ENCODE measurements at places on chromosomes 2 and 18.

- DNase-seq = no peak
Observed at GRCh38 chr2:54574107-54574859, 118.2 kb downstream of the SPTBN1 start.

DNA sequence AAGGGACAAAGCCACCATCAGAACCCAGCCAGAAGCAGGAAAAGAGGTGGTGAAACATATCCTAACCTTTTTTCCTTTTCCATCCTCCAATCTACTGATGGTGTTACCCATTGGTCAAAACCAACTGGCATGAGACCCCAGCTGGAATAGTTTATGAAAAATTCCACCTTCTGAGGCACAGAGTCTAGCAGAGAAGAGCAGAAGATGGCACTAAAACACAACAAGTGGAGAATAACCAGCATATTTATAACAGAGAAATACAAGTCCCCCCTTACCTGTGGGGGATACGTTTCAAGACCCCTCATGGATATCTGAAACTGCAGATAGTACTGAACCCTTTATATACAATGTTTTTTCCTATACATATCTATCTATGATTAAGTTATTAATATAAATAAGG is 4.9 kb upstream of the INPP1 start:
- no peak for DNase-seq

DNA sequence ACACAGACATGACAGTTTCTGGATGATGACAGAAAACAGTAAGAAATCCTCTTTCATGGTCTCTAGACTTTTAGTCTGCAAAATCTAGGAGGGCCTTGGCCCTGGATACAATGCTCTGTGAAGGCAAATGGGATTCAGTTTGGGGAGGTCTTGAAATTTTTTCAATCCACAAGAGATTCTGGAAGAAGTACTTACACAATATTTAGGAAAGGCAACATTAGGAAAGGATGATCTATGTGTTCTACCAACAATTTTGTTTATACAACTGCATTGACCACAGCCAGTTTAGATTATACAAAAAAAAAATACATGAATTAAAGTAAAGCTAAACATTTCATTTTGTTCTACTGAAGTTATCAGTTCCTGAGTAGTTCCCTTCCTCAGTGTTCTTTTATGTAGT is 208.0 kb downstream of the SRBD1 start:
- no peak for DNase-seq

- DNase-seq = no peak
Observed at GRCh38 chr2:69032336-69032735, 19.4 kb downstream of the ANTXR1 start.

DNA sequence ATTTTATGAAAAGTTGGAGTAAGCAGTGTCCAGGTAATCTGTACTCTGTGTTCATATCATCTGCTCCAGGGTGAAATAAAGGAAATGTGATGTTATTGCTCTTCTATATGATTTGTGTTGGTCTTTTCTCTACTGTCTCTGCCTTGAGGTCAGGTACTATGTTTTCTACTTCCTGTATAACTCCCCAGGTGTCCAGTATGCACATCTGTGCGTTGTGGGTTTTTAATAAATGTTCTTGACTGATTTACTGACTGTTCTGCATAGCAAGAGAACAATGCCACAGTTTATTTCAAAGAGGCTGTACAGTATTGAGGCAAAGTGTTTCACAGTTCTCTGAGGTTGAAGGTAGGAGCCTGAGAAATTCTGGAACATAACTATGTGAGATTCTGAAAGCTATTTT is 89.7 kb downstream of the BABAM2 start:
- no peak for DNase-seq

DNA sequence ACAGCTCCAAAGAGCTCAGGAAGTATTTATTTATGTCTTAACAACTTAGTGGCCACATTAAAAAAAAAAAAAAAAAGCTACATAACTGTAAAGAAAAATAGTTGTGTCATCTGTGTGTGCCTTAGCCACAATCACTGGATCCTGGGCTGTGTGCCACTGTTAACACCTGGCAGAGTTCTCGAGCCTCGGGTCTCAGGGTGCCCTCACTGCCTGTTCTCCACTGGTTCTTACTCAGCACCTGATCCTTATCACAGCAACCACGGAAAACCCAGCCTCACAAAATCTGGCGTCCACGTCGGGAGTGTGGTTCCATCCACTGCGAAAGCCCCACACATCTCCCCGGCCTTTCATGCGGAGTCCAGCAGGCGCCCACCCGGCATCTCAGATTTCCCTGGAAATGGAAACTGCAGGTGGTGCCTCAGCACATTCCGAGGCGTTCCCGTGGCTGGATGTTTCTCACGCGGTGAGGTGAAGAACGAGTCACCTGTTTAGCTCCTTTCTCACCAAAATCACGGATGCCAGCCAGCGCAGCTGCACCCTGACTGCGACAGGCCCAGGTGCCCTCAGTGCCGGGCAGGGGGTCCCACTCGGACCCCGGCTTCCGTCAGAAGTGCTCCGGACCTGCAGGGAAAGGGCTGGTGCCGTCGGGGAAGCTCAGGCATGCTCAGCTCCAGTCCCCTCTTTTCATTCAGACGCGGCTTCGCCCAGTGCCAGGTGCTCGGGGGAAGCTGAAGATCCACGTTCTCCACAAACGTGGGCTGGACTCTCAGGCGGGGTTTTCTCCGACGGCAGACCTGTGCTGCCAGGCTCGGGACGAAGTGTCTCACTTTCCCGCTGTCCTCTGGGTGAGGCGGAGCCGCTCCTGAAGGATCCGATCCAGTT is 198.7 kb upstream of the SALL3 start:
- DNase-seq = no peak

DNA sequence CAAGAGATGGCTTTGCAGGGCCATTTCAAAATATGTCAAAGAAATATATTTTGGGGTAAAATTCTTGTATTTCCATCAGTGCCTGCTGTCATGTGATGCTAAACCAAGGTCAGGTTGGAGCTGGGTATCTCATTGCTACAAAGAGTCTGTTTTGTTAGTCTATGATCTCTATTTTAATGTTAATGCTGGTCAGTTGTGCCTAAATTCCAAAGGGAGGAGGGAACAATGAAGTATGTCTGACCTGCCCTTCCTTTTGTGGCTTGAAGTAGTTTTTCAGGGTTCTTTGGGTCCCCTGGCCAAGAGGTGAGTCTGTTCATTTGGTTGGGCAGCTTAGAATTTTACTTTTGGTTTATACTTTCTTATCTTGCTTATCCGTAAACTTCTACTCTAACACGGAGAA is 61.6 kb upstream of the DYNAP start:
- no peak for DNase-seq

GRCh38 chr2:97359861-97360584 is 229.7 kb downstream of the ANKRD36B start:
- DNase-seq = no peak

DNA sequence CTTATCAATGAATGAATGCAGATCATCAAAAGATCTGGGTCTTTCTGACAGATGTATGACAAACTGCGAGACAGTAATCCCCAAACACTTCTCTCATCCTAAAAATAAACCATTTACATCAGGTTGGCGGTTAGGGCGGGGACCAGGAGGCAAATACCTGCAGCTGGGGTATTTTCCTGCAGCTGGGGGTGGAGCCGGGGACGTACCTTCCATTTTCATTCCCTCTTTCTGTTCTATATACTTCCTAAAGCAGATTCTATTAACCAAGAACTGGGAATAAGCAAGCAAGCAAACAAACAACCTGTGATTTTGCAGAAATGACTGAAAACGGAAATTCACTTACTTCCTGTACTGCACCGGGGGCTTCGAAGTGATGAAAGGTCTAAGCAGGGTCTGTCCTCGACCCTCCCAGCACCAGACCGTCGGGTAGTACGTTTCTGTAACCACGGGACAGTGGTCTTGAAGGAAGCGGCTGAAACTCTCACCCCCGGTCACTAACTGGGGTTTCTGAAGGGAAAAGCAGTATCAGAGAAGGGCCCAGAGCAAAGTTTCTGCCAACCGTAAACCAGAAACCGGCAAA is 1.2 kb downstream of the ABHD3 start:
- peak; percentile 14 for DNase-seq

DNA sequence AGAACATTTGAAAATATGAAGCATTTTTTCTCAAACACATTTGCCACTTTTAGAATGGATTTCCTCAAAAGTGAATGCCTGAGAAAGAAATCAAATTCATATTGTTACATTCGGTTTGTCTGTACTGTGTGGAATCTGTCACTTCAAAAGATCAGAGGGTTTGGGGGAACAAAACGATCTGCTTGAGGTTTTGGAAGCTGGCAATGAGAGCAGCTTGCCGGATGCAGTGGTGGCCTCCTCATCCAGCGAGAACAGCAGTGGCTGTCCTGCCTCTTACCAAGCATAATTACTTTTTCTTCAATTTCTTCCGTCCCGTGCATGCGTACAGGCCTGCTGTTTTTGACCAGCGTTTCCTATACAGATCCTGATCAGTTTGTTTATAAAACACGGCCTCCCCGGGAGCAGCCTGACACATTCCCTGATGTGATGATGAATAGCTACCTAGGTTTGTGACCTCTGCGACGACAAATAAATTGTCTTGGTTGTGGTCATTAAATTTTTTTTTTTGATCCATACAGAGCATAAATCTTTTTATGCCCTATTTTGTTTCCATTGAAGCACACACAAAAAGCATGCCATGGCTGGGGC is 45.2 kb downstream of the ITGA6 start:
- DNase-seq = no peak

- no peak for DNase-seq
Observed at GRCh38 chr2:382728-383022, 94.8 kb upstream of the ALKAL2 start.
